ENCODE measurements at places on chromosomes 3 and 15. TPM values are rescaled to one million over a fixed set of nuclear protein-coding genes. Genes with fewer than 3 reads are reported as not detected.

DNA sequence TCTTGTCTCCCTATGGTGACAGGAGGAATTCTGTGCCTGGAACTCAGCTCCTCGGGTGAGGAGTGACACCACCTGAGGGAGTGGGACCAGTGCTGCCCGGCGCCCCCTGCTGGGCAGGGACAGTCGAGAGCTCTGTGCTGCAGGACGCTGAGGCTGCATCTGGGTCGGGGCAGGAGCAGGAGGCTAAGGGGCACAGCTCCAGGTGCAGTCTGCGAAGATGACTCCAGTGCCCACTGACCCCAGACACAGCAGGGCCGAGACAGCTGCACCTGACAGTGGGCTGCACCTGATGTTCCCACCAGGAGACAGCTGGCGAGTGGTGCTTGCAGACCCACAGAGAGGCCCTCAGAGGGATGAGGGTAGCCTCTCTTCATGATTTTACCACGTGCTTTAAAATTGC is 152.9 kb downstream of the ATP10A start:
- peak; percentile 66 for DNase-seq

DNA sequence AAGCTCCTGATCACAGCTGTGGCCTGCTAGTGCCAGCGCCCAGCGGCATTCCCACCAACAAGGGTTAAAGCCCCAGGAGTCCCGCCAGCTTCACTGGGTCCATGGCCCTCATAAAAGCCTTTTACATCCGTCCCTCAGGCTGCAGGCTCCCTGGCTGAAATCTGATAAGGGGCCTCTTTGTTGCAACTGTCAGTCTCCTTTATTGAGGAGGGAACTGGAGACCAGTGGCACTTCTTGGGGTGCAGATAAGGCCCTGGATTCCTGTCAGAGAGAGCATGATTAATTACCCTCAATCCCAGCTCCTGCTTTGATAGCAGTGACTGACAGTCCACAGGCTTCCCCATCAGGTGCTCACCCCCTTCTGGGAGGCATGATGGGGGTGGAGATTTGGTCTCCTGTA is 30.9 kb upstream of the CLK3 start:
- no peak for DNase-seq

DNA sequence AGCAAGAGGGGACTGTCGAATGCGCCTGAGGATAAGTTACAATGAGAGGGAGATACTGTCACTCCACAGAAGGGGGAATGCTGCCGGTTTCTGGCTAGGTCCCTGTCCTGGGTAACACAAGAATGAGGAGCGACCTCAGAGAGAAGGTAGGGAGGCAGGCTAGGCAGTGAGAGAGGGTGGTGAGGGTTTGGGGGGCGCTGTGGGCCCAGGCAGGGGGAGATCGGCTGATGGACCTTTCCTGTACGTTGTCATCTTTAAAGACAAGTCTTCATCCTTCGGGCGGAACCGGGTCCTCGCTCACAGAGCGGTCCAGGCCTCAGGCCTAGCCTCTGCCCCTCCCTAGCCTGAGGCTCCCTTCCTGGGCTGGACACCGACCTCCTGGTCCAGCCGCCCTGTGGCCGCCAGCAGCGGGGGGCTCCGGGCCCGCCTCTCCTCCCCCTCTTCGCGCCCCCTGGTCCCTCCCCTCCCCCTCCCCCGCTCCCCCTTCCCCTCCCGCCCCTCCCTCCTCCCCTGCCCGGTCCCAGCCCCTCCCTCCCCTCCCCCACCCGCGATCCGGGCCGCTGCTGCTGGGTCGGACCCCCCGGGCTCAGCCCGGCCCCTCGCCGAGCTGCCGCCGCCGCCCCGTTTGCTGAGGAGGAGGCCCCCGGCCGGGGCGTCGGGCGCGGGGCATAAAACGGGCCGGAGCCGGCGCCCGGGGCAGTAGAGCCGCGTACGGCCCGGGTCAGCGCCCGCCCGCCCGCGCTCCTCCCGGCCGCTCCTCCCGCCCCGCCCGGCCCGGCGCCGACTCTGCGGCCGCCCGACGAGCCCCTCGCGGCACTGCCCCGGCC is at the start of gene CHRD:
Gene CHRD, plus strand, starts transcription at position 697 of the 827 bp plus-strand sequence. CDS start 265 bp downstream, outside the sequence.
- DNase-seq: no peak

- peak; percentile 65 for DNase-seq
Measured at GRCh38 chr3:169147238-169148008, 516.1 kb downstream of the MECOM start.

DNA sequence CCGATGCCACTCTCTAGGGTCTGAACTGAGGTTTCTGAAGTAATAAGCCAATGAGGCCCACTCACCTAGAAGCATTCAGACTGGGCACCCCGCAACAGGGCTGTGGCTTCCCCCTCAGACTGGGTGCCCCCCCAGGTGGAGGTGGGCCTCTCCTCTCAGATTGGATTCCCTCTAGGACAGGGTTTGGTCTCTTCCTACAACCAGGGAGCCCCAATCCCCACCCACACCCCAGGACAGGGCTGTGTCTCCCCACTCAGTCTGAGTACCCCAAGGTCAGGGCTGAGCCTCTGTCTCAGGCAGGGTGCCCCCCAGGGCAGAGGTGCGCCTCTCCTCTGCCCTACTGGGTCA is 27.7 kb downstream of the PTH1R start:
- DNase-seq: no peak

DNA sequence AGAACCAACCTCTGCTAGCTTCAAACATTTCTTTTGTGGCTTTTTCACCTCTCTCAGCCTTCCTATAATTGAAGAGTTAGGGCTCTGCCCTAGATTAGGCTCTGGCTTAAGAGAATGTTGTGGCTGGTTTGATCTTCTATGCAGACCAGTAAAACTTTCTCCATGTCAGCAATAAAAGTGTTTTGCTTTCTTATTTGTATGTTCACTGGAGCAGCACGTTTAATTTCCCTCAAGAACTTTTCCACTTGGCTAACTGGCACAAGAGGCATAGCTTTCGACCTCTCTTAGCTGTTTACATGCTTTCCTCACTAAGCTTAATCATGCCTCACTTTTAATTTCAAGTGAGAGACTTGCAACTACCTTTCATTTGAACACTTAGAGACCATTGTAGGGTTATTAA is 964.7 kb downstream of the ROBO2 start:
- no peak for DNase-seq

DNA sequence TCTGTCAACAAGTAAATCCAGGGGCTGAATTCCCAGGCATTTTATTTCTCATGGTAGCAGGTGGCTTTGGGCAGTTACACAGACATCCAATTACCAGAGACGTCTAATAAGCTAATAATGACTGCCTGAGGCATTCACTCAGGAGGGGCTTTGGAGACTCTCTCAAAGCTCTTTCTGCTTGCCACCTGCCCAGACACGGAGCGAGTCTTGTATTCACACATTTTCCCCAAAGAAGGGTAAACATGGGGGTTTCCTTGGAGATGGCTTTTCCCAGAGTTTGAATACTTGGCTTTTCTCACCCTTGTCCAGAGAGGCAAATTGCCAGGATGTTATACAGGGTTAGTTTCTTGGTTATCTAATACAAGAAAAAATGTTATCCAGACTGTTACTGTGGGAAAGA is 132.6 kb downstream of the DIPK2A start:
- DNase-seq: no peak

- DNase-seq: no peak
Measured at GRCh38 chr3:127761441-127761801, 60.9 kb downstream of the MGLL start.

CSTA gene
- not detected for total RNA-seq

AP4E1 gene
- total RNA-seq: 16.4 TPM

Data from Daoy (cell line).